Tibial nerve (tissue), 4 donors: ENCODE measurements at places on chromosomes 12 and 14. TPM values are rescaled to one million over a fixed set of nuclear protein-coding genes. Genes with fewer than 3 reads are reported as not detected.

GRCh38 chr12:48019639-48020265, 15.5 kb upstream of the COL2A1 start:
- H3K4me1 ChIP-seq = no peaks in the 10 kb centered on the region
- H3K27me3 ChIP-seq = no peaks in the 10 kb centered on the region
- H3K27ac ChIP-seq = no peak overlapping the region
- no peak for DNase-seq

GRCh38 chr12:58889557-58889956, 30.7 kb downstream of the LRIG3 start:
- H3K36me3 ChIP-seq = peaks cover 8% of the 10 kb centered on the region
- H3K4me1 ChIP-seq = no peaks in the 10 kb centered on the region
- no peak overlapping the region for H3K4me3 ChIP-seq
- no peaks in the 10 kb centered on the region for H3K27me3 ChIP-seq
- DNase-seq = no peak
- H3K27ac ChIP-seq = no peak overlapping the region

GRCh38 chr12:75699728-75700496, 188.5 kb upstream of the KRR1 start:
- no peak overlapping the region for H3K27ac ChIP-seq
- no peaks in the 10 kb centered on the region for H3K36me3 ChIP-seq
- no peak for DNase-seq
- H3K4me1 ChIP-seq = no peaks in the 10 kb centered on the region
- H3K4me3 ChIP-seq = no peak overlapping the region

Gene PPP2R5C
- total RNA-seq = 77.9 TPM

- H3K27ac ChIP-seq = no peak overlapping the region
- no peak for DNase-seq
- peaks cover 83% of the 10 kb centered on the region for H3K36me3 ChIP-seq
- no peaks in the 10 kb centered on the region for H3K4me1 ChIP-seq
Measured at GRCh38 chr12:131941987-131942341, 7.8 kb upstream of the EP400 start.

- H3K36me3 ChIP-seq = no peaks in the 10 kb centered on the region
- no peak overlapping the region for H3K4me3 ChIP-seq
- no peaks in the 10 kb centered on the region for H3K4me1 ChIP-seq
- H3K27ac ChIP-seq = no peak overlapping the region
- DNase-seq = no peak
- H3K27me3 ChIP-seq = no peaks in the 10 kb centered on the region
Measured at GRCh38 chr12:131395971-131396573, 314.8 kb upstream of the SFSWAP start.
